Activated T-cell treated with anti-CD3 and anti-CD28 coated beads for 1 hour (primary cell): ENCODE measurements at places on chromosomes 5 and 9.

DNA sequence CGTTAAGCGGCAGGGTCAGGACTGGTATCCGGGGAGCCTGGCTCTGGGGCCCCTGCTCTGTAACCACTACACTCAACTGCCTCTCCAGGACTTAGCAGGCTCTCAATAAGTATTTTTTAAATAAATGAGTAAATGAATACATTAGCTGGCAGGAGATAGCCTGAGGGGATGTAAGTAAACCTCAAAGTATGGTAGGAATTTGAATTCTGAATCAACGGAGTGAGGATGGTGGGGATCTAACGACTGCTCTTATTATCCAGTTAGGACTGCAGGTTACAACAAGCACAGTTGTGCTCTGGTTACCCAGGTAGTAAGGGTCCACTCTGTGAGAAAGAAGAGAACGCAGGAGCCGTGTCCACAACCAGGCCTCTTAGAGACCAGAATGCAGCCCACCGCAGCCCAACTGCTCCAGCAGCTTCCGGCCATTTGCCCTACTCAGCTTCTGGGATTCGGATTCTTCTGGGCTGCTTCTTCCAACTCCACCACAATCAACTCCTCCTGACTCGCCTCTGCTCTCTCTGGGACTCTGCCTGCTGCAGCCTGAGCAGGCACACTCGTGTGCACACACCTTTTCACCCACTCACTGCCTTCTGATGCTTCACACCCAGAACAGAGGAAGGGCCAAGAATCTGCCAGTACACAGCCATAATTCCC lies 52.6 kb downstream of the MED27 start:
- DNase-seq, result no peak

- DNase-seq, result no peak
Observed at GRCh38 chr9:76687861-76688391, 76.3 kb upstream of the PCA3 start.

GRCh38 chr9:35835766-35836165 lies 6.7 kb downstream of the TMEM8B start:
- DNase-seq, result no peak

- no peak for DNase-seq
Observed at GRCh38 chr5:141022384-141022783, 28.8 kb upstream of the PCDHB1 start.

DNA sequence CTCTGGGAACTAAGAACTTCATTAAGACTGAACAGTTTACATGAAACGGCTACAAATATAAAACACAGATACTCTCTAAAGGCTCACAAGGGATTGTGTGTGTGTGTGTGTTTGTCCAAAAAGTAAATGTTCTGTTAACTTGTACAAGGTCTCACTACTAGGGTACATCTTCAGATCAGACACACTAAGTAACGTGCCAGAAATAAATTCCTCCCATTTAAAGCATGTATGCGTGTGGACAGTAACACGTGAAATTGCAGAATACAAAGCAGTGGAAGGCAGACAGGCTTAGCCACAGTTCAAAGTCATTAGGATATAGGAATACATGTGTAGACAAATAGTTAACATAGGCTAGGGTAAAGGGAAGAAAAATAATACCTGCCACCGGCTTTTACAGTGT lies 1.8 kb downstream of the BNC2 start:
- DNase-seq, result no peak
